ENCODE measurements at places on chromosomes 4 and X.

GRCh38 chr4:142707401-142707800 lies 138.7 kb downstream of the INPP4B start:
- no peak for DNase-seq

DNA sequence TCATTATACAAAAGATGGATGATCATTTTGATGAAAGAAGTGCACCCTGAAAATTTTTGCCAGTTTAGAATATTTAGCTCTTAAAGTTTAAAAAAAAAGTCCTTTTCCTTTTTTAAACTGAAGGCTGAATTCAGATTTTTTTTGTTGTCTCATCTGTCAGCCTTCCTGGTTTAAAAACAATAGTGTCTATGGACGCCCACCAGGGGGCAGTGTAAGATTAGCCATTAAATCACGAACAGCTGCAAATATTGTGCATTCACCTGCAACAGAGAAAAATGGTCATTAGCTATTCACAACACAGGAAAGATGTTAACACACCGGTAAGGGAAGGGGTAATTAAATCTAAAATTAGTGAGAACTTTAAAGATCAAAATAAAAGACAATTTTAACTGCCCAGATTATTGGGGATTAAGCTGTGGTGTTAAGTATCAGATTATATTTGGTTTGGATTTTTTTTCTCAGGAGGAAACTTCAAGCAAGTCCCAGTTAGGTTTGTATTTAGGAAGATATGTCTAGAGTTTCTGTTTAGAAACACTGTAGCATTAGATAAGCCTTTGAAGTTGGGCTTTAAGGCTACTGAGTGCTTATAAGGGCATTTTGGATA lies 4.4 kb upstream of the CXorf38 start:
- peak; percentile 74 for DNase-seq

DNA sequence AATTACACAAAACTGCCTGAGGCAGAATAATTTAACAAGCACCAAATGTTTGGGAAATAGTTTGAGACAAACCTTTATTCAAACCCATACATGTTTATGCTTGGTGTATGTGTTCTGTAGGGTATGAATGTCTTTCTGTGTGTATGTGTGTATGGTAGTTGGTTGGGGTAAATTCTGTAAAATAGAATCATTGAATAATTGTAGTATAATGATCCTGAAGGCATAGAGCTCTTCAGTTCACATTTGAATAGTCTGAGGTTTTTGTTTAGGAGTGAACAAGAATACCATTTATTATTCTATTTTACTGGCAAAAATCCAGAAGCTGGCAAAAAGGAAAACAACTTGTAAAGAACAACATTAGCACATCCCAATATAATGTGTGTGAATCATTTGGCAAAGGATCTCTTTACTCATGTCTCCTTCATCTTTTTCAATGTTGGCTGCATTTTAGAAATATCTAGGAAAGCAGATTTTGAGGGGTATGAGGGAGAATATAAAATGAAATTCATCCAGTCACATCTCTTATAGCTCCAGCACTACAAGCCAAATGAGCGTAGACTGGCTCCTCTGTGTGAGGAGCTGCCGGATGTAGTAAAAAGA lies 360.0 kb downstream of the CHIC1 start:
- DNase-seq, result no peak

DNA sequence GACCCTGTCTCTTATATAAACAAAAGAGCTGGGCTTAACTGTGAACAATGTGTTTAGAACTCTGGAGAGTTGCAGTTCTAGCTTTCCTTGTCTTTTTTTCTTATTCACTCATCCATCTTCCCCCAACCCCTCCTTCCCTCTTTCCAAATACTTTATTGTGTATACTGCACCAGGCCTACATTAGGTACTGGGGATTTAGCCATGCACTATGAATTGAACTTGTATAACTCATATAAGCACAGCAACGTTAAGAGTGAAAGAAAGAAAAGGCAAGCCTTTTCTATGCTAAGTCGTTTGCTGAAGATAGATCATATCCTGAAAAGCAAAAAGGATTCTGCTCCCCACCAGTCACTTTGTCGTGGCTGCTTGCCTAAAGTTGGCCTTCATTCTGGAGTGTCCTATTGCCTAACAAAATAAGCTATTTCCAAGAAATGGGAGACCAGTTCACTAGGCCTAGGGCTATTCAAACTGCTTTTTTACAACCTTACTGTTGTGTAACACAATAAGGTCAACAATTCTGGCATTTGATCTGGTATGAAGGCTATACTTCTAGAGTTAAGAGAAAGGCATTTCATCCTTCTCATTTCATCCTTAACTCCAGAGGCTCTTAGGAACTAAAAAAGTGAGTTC lies 32.2 kb downstream of the CCNI start:
- no peak for DNase-seq

DNA sequence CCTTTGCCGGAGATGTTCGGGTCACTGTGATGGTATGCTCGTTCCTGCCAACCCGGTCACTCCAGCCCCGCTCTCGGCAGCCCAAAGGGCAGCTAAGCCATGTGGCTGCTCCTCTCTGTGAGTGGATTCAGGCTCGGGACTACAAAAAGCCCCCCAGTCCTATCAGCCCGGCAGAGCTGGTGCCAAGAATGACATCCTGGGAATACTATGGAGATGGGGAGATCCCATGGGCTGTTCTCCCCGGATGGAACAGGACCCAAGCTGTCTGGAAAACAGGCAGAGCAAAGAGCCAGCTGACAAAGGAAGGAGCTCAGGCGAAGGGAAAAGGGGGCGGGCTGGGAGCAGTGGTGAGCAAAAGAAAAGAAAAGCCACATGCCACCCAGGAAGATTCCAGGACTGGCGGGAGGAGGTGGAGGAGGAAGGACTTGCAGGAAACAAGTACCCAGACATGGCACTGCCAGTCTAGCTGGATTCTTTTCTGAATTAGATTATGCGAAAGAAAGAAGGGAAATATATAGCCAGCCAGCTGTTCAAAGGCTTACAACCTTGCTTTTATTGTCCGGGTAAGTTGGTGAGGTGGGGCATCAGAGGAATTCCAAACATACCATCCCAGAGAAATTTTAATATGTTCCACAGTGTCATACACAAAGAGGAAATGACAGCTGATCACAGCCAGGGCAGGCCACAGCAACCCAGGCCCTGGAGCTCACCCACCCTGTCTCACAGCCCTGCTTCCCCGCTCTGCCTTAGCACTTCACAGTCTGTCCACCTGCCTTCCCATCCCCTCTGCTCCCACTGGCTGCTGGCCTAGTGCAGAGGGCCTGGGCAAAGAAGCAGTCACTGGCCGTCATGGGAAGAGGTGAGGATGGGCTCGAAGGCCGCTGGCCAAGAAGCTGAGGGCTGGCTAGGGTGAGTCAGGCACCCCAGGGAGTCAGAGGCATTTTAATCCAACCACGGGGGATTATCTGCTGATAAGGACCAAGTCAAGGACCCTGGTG lies 3.4 kb downstream of the NDP start:
- no peak for DNase-seq

- no peak for DNase-seq
These were observed 276.9 kb downstream of the FAM47A start for GRCh38 chrX:33855251-33855650.

DNA sequence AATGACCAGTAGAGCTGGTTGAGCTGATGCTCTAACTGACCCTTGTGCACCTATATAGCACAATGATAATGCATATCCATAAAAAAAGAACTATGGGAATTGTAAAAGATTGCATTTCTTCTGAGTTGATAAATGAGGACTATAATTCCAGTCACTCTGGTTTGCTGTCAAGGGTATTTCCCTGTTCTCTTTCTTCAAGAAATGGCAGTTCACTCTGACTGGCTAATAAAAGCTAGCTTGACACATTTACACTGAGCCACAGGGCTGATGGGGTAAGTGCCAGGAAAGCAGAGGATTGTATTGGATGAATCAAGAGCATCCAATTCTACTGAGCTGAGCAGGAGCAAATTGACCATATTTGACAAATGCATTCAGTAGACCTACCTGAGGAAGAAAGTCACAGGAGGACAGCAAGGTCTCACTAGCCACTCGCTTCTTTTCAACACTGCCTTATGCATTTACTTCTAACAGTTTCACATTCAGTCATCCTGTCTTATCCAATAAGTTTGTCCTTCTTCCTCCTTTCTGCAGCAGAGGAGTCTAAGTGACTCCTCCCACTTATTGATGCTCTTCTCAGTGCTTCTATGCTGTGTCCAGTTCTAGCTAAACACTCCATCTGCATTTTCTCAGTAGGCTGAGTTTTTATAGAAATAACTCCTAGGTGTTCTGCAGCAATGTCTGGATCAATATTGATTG lies 43.0 kb downstream of the RBMX2 start:
- no peak for DNase-seq

GRCh38 chr4:40246938-40247337 lies 50.1 kb downstream of the RHOH start:
- no peak for DNase-seq

GRCh38 chr4:76559236-76560071 lies 124.4 kb downstream of the SHROOM3 start:
- no peak for DNase-seq

- DNase-seq, result no peak
These were observed 214.9 kb upstream of the MAD2L1 start for GRCh38 chr4:120281581-120281980.

GRCh38 chrX:21490341-21490740 lies 116.1 kb downstream of the CNKSR2 start:
- DNase-seq, result no peak

DNA sequence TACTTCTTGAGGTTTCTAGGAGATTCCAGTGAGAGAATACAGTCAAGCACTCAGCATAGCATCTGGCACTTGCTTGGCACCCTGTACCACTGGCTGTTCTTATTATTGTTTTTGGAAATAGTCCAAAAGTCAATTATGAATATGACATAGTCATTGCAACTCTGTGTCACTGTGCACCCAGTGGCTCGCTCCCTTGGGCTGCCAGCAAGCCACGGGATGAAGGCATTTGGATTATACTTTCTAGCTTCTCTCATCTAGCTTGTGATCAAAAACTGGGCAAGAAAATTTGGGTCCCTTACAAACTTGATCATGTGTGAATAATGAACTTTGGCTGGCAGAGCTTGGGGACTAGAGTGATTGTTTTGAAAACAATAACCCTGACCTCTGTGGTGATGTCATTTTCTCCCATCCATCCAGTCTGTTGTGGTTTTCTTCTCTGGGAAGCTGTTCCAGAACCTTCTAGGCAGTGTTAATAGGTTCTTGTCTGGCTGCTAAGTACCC lies 32.7 kb upstream of the LIMCH1 start:
- no peak for DNase-seq
